ENCODE measurements at places on chromosomes 16 and 17.

- DNase-seq: no peak
Measured at GRCh38 chr16:78390092-78390491, 290.6 kb downstream of the WWOX start.

- no peak for DNase-seq
Measured at GRCh38 chr17:68700421-68700820, 99.3 kb upstream of the FAM20A start.

DNA sequence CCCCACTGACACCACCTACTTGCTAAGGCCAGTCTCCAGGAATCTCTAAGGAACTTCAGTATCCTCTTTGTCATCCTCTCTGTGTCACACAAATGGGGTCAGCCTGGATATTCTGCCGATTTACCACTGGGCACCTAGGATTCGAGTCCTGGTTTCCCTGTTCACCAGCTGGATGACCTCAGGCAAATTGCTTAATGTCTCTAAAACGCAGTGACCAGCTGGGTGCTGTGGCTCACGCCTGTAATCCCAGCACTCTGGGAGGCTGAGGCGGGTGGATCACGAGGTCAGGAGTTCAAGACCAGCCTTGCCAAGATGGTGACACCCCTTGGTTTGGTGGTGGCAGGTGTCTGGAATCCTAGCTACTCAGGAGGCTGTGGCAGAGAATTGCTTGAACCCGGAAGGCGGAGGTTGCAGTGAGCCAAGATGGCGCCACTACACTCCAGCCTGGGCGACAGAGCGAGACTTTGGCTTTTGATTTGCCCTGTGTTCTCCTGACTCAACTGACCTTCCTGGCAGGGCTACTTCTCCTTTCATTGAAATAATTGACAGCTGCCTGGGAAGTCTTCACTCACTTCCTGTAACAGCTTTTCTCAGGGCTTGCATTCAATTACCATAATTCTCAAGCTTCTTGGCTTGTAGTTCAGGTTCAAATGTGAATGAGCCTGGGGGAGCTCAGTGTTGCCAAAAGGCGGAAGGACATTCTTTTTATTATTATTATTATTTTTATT, 15.4 kb downstream of the SYCE1L start:
- no peak for DNase-seq

DNA sequence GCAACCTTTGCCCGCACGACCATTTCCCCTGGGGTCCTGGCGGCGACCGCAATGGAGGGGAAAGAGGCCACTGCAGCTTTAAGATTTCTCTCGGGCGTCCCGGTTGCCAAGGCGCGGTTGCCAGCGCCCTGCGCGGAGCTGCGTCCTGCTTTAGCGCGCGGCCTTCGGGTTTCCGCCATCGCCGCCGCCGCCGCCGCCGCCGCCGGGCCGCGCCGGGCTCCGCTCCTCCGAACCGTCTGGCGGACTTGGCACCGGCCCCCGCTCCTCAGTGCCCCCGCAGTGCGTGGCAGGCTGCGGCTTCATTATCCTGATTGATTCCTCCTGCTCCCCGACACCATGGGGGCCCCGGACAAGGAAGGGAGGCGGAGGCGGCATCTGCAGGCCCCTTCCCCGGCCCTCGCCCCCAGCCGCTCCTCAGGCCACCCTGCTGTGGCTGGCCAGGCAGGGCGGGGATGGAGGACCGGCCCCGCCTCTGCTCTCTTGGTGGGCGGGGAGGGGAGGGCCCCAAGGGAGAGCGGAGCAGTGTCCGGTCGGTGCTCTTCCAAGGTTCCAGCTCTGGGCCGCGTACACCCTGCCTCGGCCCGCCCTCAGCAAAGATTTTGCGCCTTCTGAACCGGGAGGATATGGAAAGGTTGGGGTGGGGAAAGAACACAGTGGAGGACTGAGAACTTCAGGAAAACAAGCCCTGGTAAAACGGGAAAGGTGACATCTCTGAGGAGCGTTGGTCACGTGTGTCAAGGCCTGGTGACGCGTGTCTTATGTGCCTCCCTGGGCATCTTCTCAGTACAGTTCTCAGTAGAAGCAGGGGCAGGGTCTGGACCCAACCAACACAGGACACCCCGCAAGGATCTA, 34.0 kb downstream of the NEUROD2 start:
- DNase-seq: peak; percentile 55

- no peak for DNase-seq
Measured at GRCh38 chr17:38735161-38735997, 5.2 kb downstream of the CISD3 start.

DNA sequence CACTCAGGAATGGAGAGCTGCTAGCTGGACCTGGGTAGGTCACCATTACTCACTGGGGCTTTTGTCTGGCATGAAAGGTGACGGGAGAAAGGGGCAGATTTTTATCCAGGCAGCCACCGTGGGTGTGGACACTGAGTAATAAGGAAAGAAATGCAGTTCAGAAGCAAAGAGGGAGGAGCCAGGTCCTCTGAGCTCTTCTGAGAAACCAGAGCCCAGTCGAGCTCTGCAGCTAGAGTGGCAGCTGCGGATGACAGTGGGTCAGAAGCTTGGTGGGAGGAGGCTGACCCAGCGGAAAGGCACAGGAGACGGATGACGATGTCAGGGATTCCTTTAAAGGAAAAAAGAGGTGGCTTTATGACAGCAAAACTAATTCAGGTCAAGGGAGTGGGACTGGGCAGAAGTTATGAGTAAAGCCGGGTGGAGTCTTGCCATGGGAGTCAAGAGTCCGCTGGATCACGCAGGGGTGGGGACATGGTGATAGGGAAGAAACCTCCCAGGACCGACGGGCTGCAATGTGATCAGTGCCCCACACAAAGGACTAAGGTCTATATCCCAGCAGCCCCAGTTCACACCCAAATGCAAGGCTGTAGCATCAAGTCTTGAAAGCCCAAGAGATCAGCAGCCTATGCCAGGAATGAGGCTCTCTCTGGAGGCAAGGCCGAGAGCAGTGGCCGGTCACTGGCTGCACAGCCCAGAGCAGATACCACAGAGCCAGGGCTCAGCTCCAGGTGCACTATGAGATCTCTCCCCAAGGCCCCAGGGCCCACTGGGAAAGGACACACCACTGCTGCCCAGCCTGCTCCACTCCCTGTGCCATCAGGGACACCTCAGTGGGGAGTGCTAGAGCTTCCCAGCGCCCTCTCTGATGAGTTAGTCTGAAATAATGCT, 6.3 kb upstream of the MNT start:
- DNase-seq: no peak

GRCh38 chr17:44983563-44983962, 15.5 kb upstream of the C1QL1 start:
- DNase-seq: no peak

- no peak for DNase-seq
Measured at GRCh38 chr17:61713035-61713434, 122.0 kb upstream of the NACA2 start.

DNA sequence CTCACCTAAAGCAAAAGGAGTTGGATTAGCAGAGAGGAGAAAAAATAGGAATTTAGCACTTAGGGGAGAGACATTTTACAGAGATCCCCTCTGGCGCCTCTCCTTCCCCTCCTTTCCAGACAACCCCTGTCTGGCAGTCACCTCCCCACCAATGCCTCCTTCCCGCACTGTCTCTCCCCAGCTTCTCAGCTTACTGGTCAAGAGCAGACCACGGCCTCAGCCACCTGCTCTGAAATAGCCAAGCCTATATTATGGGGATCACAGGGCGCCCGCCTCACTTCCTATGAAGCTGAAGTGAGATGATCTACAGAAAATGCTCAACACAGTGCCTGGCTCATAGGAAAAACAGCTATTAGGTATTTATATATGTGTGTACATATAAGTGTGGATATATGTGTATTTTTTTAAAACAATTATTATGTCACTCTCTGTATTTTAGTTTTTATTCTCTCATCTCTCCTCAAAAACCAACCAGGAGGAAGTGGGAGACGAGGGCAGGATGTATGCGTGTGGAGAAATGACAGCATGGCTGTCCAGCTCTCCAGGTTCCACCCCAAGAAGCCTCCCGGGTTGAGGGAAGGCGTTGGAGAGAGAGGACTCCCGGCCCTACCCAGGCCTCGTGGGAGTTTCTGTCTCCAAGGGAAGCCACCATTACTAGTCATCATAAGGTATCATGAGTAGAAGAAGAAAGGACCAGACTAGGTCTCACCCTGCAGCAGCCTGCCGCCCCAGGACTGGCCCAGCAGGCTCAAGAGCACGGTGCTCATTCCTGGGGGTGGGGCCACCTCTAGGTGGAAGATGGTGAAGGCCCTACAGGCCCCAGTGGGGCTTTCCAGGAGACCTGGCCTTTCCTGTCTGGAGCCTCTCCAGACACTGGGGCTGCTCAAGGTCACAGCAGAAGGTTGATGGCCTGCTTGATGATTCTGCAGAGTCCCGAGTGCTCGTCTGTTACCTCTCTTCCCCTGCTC, 27.2 kb downstream of the MAP3K14 start:
- DNase-seq: no peak

- DNase-seq: no peak
Measured at GRCh38 chr16:89815639-89816348, 653 bp downstream of the FANCA start.

DNA sequence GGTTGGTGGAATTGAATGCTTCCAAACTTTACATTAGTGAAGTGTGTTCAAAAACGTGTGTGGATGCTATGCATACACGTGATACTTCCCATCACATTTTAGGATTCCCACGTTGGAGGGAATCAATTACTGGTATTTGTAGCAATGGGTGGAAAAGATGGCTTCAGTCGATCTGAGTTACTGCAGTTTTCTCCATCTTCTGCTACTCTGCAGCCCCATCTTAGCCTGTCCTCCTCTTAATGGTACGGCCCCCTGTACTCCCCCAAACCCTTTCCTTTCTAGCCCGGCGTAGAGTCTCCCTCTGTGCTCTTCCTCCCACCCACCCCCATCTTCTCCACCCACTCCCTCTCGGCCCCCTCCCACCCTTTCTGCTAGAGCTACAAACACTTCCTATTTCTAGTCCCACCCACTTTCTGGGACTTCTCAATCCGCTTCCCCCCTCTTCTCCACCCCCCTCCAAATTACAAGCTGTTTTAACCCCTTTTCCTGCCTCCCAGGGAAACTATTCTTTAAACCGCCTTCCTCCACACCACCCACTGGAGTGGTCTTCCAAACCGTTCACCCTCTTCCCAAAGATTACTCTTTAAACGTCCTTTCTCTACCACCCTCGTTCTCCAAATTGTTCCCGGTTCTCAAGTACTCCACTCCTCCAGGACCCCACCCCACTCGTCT, 1.1 kb downstream of the CHTF8 start:
- no peak for DNase-seq

DNA sequence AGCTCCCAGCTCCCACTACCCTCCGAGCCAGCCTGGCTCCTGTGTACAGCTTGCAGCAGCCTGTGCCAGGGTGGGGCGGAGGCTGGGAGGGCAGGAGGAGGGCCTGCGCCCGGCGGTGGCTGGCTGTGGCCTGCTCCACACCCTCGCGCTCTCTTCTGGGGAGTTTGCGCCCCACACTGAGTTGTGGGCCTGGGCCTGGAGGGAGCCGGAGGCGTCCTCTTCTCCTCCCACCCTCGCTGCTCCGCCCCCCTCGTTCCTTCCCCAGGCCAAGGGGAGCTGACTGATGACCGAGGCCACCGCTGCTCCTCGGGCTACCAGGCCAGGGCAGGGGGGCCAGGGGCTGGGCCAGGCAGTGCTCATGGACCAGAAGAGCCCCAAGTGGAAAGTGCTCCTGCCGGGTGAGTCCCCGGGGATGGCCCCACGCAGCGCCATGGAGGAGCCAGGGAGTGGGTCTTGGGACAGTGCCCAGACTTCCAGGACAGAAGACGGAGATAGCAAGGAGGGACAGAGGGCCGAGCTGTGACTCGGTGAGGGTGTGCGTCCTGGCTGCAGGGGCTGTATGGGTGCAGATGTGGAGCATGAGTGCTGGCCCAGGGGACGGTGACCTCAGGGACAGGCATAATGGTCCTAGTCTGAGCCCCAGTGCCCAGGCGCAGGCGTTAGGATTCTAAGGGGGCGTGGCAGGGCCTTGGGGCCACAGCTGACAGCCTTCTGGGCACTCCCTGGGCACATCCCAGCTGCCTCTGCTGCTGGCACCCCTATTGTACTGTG, 242.1 kb upstream of the GSE1 start:
- DNase-seq: no peak

DNA sequence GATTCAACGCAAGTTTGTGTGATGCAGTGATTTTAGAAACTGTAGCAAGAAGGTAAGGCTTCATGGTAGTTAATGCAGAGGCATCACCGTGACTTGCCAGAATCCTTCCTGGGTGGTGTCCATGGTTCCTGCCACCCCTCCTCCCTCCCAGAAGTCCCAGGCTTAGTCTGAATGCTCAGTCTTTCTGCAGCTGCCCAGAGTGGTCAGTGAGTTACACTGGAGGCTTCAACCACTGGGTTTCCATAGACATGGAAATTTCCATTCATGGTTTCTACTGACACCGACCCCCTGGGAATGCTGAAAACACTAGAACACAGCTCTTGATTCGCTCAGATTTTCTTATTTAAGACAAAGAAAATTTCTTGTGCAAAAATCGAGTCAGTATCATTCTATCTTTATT, 159.4 kb upstream of the HSBP1 start:
- no peak for DNase-seq

Data from NCI-H748 treated with DMSO at 0.1 percent for 48 hours (cell line).